ENCODE measurements at places on chromosomes 4 and X.

DNA sequence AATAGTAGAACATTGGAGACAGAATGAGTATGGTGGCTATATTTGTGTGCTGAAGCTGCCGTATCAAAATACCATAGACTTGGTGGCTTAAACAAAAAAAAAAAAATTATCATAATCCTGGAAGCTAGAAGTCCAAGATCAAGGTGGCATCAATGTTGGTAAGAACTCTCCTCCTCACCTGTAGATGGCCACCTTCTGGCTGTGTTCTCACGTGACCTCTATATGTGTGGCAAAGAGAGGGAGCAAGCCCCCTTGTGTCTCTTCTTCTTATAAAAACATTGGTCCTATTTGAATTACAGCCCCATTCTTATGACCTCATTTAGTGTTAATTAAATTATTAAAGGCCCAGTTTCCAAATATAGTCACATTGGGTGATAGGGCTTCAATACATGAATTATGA, 1640.9 kb upstream of the PCDH7 start:
- no peak for DNase-seq

DNA sequence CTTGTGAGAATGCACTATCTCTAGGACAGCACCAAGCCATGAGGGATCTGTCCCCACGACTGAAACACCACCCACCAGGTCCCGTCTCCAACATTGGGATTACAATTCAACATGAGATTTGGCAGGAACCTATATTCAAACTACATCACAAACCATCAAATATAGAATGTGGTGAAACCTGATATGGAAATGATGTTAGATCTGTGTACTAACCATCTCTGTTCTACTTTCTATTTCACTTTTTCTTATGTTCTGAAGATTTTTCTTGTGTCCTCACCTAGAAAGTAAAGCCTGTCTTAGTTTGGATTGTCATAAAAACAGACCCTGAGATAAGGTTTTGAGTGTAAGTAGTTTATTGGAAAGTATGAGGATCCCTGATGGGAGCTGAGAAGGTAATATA, 37.8 kb upstream of the TACR3 start:
- DNase-seq = no peak

DNA sequence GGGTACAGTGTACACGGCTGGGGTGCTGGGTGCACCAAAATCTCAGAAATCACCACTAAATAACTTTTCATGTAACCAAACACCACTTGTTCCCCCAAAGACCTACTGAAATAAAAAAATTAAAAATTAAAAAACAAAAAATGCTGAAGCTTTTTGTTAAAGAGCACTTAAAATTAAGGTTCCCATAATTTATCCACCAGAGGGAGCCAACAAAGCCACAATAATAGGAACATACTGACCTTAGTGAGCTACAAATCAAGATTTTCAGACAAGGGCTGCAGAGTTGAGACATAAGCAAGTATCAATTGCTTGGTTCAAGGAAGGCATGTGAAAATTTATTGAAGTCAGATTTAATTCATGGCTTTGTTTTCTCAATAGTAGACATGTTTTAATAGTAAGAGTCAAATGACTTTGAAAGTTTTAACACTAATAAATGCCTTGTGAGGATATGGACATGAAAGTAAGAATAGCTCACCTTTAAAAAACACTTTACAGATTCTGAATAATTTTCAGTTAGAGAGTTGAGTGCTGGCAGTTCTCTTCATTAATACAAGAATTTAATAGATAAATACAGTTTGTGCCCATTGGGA, 43.0 kb upstream of the SCOC start:
- no peak for DNase-seq

- no peak for DNase-seq
These were observed 3.1 kb upstream of the MTMR1 start for GRCh38 chrX:150690126-150690525.

- no peak for DNase-seq
These were observed 198.0 kb downstream of the CBR4 start for GRCh38 chr4:168811786-168812651.

GRCh38 chr4:140070366-140070765, 83.6 kb downstream of the MAML3 start:
- DNase-seq = no peak

DNA sequence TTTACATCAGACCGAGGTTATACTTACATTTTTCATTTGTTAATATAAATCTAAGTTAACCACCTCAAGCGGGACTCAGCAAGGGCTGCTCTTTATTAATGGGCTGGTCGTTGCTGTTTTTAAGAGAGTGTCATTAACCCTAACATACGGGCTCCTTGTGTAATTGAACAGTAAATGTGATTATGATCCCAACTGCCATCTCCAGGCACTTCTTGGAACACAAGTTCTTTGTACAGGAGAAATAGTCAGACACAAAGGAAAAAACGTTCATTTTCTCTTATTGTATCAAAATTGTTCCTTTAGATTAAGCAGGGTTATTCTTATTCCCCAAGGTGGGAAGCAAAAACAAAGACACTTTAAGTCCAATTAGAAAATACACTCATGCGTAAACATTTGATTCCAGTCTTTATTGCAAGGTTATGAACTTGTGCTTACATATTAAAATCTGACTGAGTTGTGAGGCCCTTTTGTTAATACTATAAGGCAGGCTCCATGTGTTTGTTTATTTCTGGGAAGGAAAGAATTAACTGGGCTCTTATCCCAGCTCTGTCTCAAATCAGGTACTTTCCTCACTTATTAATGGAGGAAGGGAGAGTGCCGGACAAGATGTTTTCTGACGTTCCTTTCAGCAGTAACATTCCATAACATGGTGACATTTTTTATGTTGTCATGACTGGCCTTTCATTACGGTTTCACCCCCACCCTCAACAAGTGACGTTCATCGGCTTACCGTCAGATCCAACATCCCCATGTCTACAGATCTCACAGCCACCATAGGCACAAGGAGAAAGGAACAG, 95.9 kb downstream of the RASL11B start:
- DNase-seq = no peak

DNA sequence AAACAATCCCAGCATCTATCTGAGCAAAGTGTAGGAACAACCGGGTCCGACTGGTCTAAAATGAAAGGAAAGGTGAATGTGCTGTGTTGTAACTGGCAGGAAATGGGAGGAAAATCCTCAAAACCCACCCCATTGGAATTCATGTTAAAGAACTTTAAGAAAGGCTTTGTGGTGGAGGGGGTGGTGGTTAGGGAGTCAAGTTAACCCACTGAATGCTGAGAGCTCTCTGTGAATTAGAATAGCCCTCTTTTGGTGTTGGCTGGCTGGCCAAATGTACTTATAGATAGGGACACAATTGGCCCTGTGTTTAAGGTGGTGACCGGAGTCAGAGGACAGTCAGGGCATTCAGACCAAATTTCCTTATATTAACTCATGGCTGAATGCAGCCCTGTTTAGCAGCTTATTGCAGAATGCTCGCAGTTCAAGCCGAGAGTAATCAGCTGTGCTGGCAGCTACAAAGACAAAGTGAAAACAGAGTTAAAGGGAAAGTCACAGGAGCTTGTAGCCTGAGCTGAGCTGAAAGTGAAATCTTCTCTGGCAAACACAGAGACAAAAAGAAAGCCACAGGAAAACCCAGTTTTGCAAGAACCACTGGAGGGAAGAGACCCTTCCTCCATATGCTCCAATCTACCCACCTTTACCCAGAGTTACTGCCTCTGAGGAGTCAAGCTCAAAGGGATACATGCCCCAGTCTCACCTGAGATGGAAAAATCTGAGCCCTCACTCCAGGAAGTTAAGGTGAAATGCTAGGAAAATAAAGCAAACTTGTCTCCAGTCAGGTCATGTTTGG, 38.5 kb upstream of the UGT2B7 start:
- no peak for DNase-seq

GRCh38 chrX:45807572-45808425, 607.1 kb upstream of the DIPK2B start:
- DNase-seq = no peak

DNA sequence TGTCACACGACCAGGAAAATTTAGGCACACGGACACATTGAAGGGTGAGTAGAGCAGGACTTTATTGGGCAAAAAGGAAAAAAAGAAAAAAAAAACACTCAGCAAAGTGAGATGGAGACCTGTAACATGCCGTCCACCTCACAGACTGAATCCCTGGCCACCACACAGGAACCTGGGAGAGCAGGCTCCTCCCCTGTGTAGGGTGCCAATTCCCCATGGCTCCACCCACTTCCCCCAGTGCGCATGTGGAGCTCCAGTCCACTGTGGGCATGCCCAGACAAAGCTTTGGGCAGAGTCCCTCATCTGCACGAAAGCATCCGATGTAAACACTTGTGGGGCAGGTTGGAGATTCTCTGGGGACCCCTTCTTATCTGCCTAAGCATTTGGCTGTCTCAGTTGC, 23.6 kb upstream of the CBR4 start:
- no peak for DNase-seq

DNA sequence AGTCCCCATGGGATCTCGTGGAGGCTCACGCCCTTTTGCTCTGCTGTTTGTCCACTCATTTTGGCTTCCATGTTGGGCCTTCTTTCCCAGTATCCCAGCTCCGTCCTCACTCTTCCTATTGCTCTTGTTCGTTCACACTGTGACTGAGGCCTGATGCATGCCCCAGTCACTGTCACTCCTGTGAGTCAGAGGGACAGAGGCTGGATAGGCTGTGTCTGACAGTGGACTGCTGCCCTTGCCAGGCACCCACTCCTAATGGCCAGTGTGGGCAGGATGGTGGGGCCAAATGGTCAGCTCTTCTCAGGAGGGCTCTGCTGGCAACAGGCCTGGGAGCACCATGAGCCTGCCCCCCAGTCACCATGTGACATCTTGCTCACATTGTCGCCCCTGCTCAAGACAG, 40.0 kb downstream of the HADH start:
- no peak for DNase-seq

GRCh38 chrX:40368611-40369061, 212.1 kb upstream of the ATP6AP2 start:
- no peak for DNase-seq

DNA sequence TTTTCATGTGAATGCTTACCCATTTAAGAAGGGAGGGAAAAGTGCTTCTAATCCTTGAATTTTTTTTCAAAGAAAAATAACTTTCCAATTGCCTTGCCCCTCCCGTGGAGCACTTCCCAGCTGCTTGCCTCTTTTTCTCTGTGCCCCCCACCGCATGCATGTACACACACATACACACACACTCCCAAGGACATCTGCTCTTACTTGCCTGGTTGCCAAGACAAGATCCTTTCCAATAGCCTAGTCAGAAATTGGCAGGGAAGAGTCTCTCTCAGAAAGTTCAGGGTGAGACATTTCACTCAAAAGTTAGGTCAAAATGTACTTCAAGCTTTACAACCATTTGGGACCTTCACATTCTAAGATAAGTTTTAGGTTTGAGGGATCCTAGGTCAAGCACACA, 10.9 kb downstream of the HHIP start:
- no peak for DNase-seq

DNA sequence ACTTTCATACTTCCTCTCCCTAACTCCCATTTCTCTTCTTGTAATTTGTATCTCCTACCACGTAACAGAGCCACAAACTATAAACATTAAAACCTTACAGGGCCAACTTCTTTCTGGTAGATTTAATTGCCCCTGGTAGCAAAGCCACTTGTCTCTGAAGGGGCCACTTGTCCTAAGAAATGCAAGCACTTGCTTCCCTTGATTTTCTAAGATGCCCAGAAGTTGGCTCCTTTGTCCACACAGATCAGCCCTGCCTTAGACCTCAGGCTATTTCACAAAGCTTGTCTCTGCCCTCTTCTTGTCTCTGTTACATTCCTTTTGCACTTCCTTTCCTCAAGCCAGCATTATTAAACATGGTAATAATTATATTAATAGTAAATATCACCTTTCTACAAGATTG, 80.6 kb upstream of the CXXC4 start:
- no peak for DNase-seq

DNA sequence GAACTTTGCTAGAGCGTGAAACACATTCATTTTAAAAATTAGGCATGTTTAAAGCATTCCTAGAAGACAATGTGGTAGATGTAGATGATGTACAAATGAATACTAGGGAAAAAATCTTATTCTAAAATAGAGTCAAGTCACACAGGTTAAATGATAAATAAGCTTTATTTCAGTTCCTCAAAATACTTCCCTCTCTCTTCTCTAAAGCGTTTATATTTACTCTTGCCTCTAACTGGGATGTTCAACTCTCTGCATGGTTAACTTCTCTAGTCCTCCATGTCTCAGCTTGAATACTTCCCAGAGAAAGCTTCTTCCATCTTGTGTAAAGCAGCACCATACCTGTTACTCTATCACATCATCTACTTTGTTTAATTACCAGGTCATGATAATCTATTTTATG, 30.9 kb upstream of the GLRA3 start:
- DNase-seq = no peak

DNA sequence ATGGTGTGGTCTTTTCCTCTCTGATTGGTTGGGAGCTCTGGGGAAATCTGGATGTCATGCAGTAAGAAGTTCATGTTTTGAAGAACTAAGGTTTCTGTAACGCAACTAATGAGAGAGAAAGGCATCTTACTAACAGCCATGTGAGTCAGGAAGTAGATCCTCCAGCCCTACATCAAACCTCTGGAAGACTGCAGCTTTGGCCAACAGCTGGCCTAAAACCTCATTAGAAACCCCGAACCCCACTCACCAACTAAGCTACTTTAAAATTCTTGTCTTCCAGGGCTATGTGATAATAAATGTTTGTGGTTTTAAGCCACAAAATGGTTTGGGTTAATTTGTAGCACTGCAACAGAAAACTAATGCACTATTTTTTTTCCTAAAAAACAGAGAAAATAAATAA, 549.0 kb upstream of the GRID2 start:
- DNase-seq = no peak

GRCh38 chr4:39591290-39591689, 47.4 kb downstream of the SMIM14 start:
- no peak for DNase-seq

- DNase-seq = no peak
These were observed 8.7 kb downstream of the P2RY8 start for GRCh38 chrX:1528186-1528883.

GRCh38 chr4:166538491-166539005, 665.5 kb downstream of the TLL1 start:
- DNase-seq = no peak

DNA sequence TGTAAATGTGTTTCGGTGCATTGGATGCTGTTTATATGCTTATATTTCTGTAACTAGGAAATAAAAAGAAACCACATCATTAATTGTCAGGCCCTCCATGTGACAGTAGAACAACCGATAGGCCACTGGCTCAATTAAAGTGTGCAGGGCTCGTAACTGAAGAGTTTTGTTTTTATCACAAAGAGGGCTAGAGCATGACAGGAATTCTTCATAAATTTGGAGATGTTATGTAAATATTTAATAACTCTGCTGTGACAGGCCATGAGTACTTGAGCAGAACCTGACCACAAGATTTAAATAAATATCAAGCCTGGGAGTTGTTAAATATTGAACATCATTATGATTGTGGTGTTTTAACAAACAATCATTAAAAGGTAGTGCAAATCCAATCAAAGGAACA, 55.9 kb downstream of the MID1 start:
- no peak for DNase-seq

DNA sequence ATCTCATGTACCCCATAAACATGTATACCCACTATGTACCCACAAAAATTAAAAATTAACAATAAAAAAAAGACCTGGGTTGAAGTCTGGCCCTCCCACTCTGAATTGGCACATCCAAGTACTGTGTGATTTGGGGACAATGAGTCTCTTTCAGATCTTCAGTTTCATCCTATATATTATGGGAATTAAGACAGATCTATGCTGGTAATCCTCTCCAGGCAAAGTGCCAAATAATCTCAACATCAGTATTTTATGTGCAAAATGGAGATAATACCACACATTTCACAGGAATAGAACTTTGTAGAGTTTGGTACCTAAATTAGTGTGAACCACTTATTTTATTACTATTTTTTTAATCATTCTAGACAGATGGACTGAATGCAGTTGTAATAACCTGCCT, 11.0 kb upstream of the SCD5 start:
- DNase-seq = no peak
